Mesendoderm (in vitro differentiated cells): ENCODE measurements at places on chromosomes 7 and 10.
A peak's percentile ranks its signal among the peaks of the same experiment; 100 is the strongest.

DNA sequence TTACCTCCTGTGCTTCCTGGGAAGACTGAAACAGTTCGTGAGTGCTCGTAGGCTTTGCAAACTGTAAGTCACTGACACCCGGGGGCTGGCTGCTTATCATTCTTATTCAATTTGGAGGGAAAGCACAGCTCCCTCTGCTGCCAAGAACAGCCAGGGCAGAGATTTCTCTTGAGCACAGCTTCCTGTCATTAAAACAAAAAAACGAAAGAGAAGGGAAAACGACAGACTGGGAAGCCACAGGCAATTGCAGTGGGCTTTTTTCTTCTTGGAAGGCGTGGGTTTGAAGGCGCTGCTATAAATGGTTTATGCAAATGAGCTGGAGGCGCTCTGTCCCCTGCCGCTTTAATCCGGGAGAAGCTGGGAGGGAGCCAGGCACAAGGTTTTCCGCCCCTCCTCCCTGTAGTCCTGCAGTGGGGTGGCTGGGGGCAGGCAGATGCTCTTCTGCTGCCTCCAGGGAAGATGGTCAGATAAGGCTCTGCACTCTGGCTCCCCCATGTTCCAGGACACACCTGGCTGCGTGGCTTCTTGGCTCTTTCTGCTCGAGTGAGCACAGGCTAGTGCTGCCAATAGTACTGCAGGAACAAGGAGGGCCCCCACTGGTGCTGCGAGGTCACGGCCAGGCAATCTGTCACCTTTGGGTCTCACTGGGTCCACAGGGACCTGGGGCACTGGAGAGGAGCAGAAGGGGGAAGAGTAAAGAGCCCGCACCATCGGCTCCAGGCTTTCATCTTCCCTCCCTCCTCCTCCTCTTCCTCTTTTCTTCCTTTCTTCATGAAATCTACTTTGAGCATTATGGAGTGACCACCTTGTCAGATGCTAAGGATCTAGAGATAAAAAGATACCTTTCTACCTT, 49.5 kb downstream of the NEURL1 start:
- DNase-seq = peak; percentile 85

GRCh38 chr7:156829669-156830336, 63.2 kb downstream of the LMBR1 start:
- DNase-seq = no peak

DNA sequence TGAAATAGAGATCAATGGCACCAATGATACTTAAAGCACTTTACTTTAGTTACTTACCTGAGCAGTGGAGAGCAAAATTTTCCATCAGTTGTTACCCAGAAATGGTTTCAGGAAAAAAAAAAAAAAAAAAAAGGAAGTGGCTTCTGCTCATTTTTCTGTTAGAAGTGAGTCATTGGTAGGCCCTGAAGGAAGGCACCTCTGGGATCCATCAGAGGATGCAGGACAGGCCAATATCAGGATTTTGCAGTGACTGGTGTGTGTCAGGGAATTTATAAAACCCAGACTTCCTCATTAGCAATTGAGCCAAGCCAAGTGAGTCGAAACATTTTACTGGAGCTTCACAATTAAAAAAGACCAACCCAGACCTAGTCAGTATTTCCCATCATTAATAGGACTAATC, 2.3 kb upstream of the SMIM30 start:
- no peak for DNase-seq

- DNase-seq = no peak
Observed at GRCh38 chr7:146119002-146119401, 2.4 kb downstream of the CNTNAP2 start.

- peak; percentile 95 for DNase-seq
Observed at GRCh38 chr7:44477063-44477830, 13.2 kb downstream of the NUDCD3 start.

DNA sequence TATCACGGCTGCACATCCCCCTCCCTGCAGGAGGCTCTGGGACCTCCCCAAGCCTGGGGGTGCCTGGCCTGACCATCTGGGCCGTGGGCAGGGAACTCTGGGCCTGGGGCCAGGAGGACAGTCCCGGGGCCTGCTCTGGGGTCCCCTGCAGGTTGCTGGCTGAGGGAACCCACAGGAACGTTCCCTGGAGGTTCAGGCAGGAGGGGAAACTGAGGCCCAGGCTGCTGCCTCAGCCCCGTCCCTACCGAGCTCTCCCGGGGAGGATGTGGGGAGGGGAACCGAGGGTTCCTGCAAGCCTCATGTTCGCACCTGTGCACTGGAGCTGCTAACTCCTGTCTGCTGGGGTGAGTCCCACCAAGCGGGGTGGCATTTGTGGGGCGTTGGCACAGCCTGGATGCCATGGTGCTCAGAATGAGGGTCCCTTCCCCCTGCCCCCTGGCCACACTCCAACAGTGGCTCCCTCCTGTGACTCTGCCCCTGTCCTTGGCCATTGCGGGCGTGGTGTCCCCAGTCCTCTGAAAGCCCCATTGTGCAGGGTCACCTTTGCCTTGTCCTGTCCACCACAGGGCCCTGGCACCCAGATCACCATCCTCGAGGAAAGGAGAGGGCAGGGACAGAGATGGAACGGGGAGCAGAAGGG, 9.4 kb downstream of the ELFN1 start:
- no peak for DNase-seq

DNA sequence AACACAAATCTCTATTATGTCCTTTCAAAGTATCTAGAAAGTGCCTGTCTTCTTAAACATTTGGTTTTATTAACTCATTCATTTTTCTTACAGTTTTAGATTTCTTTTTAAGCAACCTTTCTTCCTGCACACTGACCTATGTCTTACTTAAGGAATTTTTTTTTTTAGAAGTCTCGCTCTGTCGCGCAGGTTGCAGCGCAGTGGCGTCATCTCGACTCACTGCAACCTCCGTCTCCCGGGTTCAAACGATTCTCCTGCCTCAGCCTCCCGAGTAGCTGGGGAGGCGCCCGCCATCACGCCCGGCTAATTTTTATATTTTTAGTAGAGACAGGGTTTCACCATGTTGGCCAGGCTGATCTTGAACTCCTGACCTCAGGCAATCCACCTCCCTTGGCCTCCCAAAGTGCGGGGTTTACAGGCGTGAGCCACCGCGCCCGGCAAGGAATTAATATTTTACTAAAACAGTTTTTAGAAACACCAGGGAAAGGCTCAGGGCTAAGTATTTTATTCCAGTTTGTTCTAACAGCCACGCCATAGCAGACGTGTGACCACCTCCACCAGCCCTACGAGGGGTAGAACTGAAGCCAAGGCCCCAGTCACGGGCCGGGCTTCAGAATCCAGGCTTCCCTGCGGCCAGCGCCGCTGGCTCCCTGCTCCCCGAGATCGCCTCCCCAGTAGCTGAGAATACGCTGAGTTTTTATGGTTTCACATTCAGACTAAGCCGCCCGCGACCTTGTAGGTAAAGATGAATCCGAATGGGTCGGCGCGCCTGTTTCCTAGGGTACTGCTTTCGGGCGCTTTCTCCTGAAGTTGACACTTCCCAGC, 941 bp upstream of the LUC7L2 start:
- DNase-seq = peak; percentile 45

GRCh38 chr10:5449823-5450222, 37.5 kb downstream of the NET1 start:
- peak; percentile 63 for DNase-seq

DNA sequence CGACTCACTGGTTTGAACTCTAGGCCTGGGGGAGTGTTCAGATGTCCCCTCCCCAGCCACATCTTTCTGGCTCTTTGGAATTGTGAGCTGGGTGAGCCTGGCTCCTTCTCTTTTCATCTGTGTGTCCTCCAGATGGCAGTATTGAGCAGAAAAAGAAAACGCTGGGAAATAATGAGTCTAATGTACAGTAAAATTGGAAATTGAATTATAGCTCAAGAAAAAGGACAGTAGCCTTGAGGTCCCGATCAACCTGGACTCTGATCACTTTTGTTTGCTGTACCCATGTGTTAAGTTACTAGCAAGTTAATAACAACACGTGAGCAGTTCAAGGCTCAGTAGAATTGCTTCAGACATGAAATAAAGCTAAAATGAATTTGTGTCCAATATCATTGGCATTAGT, 77.9 kb downstream of the SNX10 start:
- DNase-seq = no peak

- DNase-seq = no peak
Observed at GRCh38 chr7:45343746-45344145, 186.2 kb downstream of the RAMP3 start.

- DNase-seq = no peak
Observed at GRCh38 chr7:26186364-26187311, 13.9 kb downstream of the HNRNPA2B1 start.

DNA sequence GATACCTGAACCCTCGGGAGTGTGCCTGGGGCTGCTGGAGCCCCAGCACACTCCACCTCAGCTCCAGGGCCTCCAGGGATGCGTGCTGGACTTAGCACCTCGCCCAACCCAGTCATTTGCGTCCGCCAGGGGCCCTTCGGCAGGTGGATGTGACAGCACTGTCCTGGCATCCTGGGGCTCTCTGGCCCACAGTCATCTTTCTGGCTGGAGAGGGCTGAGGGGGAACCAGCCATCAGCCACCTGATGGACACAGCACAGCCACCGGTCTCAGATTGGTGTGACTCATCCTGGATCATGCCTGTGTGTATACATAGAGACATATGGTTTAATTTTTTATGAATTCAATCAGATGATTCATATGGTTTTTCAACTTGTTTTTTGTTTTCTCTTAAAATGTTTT, 11.1 kb downstream of the ZNF775 start:
- no peak for DNase-seq

GRCh38 chr7:26328498-26329390, 37.1 kb downstream of the SNX10 start:
- no peak for DNase-seq

DNA sequence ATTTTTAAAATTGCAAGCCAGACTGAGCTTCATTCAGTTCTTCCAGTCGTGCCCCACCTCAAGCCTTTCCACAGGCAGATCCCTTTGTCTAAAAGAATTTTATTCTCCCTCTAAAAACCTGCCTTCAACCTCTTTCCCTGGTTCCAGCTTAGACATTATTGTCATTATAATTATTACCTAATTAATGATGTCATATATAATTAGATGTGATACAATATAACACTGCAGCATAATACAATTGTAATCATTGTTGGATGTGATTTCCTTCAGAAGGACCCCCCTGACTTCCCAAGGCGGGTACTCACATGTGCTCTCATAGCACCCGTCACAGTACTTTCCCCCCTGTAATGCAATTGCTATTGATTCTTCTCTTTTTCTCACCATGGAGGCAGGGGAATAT, 88.6 kb downstream of the GPAM start:
- no peak for DNase-seq

- no peak for DNase-seq
Observed at GRCh38 chr7:1705856-1706255, 35.8 kb downstream of the ELFN1 start.

DNA sequence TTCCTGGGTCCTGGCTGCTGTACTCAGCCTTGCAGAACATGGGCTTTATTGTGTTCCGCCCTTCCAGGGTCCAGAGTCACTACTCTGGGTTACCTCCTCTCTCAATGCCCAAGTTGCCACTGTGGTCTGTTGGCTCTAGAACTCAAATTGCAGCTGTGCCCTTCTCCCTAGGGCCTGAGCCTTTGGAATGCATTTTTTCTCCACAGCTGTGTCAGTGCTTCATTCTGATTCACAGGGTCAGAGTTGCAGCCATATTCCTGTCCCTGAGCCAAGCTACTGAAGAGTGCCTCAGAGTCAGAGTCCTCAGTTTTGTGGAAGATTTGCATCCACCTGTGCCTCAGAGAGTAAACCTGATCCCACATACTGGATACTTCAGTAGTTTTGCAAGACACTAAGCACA, 167.5 kb downstream of the ITGB1 start:
- no peak for DNase-seq

GRCh38 chr10:69576334-69577011, 3.3 kb upstream of the NEUROG3 start:
- no peak for DNase-seq

DNA sequence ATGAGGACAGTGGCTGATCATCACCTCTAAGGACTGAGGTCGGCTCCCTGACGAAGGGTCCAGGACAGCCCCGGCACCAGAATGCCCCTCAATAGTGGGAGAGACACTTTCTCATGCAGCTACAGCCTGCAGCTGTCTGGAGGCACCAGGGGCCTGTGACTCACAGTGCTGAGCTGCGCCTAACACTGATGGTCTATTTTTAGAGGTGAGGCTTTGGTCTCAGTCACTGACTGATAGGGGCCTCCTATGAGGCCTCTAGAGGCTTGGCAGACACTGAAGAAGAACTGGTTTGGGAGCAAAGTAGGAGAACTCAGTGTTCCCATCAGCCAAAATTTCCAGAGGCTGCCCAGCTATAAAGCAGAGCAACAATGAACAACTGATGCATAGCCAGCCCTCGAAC, 130.1 kb downstream of the COBL start:
- peak; percentile 8 for DNase-seq

- DNase-seq = no peak
Observed at GRCh38 chr10:32350811-32351350, 3.9 kb upstream of the EPC1 start.

- peak; percentile 72 for DNase-seq
Observed at GRCh38 chr7:28410628-28411531, 1.4 kb upstream of the CREB5 start.

- DNase-seq = no peak
Observed at GRCh38 chr7:49425277-49425818, 348.1 kb upstream of the VWC2 start.

DNA sequence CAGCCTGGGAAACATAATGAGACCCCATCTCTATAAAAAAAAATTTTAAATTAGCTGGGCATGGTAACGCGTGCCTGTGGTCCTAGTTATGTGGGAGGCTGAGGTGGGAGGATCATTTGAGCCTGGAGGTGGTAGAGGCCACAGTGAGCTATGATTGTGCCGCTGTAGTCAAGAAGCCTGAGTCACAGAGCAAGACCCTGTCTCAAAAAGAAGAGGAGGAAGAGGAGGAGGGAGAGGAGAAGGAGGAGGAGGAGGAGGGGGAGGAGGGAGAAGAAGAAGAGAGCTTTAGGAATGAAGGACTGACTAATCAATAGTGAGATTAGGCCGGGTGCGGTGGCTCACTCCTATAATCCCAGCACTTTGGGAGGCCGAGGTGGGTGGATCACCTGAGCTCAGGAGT, 111.8 kb upstream of the KMT2E start:
- DNase-seq = no peak

DNA sequence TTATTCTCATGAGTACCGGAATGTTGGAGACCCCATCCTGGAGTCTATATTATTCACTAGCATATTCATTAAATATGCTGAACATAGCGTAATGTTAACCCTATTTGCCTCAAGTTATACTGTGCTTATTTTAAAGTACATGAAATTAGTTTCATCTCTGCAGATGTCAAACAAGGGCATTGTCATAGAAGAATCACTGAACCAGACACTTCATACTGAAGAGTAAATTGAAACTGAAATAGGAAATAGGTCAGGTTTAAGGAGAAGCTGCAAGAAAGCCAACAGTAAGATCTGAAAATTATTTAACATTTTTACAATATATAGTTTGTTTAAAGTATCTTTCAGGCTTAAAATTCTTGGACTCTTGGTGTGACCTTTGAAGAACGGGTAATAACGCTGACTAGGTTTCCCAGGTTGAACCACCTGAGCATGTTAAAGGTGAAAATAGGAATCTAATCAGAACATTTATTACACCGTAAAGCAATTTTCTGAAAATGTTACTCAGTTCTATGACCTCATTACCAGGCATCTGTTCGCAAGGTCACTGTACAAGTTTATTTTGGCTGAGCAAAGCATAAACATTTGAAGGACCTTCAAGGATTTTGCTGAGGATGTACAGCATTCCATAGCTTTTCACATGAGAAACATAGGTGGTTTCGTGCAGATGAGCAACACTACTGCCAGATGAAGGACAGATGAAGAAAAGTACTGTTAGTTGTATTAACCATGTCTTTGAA, 82.7 kb downstream of the REEP3 start:
- DNase-seq = no peak
